ENCODE measurements at places on chromosomes 1 and 21. TPM values are rescaled to one million over a fixed set of nuclear protein-coding genes. Genes with fewer than 3 reads are reported as not detected.
A peak's percentile ranks its signal among the peaks of the same experiment; 100 is the strongest.

- DNase-seq = peak; percentile 8
Observed at GRCh38 chr1:17098446-17099317, 20.6 kb downstream of the PADI2 start.

- no peak for DNase-seq
Observed at GRCh38 chr1:65254320-65255034, 54.9 kb upstream of the DNAJC6 start.

DNA sequence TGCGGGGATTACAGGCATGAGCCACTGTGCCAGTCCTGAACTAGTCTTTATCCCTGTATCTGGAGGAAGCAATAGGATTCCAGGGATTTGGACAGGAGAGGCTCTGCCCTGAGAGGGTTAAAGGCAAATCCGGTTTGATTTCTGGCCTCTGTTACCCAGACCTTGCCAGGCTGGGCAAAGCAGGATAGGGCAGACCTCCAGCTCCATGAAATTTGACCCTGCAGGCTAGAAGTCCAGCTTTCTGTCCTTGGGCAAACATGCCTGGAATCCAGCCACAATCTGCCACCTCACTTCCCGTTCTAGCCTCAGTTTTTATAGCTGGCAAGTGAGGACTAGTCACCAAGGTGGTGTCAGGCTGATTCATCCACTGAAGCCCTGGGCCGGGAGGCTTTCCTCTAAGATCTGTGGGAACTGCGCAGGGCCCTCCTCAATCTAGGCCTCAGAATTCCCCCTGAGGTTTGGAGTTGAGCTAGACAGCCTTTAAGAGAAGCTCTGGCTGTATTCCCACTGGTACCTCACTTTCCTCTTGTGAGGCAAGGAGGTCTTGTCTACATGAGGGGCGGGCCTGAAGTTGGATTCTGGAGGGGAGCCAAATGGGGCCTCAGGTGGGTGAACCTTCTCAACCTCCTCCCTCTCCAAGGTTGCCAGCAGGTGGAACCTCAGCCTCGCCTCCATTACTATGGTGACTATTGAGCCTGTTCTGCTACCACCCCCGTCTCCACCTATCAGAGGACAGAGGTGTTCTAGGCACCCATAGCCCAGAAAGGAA lies 7.0 kb upstream of the P3R3URF start:
- DNase-seq = peak; percentile 91

GRCh38 chr1:154157520-154158306 lies 2.8 kb upstream of the NUP210L start:
- peak; percentile 56 for DNase-seq

DNA sequence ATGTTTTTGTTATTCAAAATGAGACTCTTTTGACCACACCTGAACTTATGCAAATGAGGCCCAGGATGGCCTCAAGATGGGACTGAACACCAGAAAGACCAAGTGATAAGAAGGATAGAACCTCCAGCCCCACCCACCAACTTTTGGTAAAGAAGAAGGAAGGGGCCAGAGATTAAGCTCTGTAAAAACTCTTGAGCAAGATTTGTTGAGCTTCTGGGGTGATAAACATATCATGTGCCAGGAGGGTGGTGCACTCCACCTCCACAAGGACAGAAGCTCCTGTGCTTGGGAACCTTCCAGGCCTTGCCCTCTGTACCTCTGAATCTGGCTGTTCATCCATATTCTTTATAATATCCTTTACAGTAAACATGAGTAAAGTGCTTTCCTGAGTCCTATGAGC lies 5.3 kb downstream of the RSPH1 start:
- DNase-seq = no peak

DNA sequence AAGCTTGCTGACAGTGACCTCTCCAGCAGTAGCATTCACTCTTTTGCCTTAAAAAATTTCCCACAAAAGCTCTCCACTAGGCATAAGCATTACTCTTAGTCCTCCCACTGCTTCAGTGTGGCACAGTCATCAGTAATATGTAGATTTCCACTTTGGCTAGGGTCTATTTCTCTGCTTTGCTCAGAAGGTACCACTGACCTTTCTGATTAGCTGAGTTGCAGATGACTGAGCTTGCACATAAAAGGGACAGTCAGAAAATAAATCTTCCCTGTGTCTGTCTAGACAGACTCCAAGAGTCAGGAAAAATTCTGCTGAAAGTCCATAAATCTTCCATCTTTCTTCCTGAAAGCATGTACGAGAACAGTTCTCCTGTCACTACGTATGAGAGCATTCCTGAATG lies 56.6 kb upstream of the APP start:
- DNase-seq = no peak

Gene EPHA10
- not detected for total RNA-seq

Gene LRRC38
- total RNA-seq = not detected
